ENCODE measurements at places on chromosomes 1 and 21.

- DNase-seq = peak; percentile 22
These were observed 362.3 kb upstream of the VAMP3 start for GRCh38 chr1:7408771-7409150.

DNA sequence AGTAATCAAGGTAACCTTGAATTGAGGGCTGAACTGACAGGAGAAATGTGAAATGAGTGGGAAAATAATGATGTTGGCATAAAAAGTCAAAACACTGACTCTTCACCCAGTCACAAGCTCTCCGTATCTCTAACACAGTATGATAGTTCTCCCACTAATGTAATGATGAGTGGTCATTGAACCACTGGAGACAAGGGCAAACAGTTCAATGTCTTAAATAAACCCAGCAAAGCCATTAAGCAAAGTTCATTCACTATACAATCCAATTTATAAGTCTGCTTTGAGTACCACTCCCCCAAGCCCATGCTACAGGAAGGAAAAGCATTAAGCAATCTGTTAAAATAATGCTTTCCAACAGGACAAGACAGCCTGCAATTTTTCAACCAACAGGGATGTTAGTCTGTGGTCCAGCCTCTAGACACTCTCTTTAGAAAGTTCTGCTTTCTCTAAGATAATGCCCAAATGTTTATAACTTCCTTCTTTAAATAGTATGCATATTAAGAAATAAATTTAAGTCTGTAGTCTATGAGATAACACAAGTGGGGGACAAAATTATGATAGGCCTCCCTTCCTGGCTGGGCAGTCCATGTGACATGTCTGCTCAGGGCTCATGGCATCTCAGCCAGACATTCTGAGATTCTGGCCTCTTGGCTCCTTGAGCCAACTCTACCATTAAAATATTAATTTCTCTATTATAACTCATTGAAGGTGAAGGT, 25.5 kb upstream of the DDAH1 start:
- no peak for DNase-seq

DNA sequence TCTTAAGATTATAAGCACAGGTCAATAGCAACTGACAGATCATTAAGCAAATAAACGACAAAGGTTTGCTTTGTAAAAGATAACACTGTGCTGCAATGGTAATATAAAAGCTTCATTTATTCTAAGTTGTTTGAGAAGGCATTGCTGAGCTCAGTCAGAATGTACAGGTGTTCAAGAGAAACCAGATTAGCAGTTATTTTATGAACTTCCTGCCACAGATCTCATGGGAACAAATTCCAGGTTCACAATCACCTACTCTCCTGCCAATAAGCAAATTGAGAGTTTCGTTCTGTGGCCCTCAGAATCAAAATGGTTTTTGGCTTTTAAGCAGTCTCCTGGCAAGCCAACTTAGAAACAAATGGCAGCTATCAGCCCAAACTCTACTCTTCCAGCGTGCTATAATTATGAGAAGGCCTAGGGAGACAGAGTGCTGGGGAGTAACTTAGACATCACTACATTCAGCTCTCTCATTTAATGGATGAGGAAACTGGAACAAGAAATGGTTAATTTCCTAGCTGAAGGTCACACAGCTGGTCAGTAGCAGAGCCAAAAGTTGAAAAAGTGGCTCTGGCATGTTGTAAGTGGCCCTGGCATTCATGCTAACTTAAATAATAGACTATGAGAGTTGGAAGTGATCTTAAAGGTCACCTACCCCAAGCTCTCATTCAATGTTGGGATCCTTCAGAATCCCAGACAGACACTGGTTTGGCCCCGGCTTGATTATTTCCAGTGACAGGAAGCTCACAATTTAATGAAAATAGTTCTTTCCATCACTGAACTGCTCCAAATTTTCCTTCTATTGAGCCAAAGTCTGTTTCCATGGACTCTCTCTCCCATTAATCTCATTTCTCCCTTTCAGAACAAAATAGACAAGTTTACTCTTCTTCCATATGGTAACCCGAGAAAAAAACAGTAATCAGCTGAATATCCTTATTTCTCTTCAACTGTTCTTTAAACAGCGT, 82.6 kb upstream of the EDEM3 start:
- DNase-seq = no peak

DNA sequence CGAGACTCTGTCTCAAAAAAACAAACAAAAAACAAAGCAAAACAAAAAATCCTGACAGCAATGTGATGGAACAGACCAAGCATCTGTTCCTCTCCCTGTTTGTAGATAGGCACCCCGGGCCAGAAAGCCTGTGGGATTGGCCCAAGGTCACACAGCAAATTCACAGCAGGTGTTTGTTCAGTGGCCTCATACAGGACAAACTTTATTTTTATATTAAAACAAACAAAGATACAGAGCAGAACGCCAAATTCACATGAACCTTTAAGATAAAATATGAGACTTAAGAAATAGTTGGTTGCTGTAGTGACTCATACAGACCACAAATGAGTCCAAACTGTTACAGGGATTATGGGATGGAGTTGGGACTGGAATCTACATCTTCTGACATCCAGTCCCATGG, 2.3 kb upstream of the CELA2A start:
- DNase-seq = no peak

GRCh38 chr1:244860078-244860477, 4.3 kb downstream of the HNRNPU start:
- no peak for DNase-seq

DNA sequence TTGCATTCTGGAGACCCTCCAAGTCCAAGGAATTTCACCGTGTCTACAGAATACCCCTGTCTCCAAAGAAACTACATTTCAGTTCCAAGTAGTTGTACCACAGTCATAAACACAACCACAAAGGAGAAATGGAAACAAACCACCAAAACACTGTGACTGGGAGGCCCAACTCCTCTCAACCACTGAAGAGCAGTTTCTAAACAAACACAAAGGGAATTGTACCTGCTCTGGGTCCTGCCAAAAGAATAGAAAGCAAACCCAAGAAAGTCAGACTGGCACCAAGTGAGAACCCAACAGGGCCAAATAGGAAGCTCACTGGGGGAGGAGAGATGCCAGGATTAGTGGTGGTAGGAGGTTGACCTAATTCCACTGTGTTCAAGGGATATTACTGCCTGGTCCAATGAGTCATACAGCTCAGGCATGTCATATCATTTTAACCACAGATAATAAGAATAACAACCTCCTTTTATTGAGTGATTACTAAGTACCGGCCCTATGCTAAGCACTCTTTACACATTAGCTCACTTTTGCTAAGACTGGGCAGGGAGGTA, 123.9 kb upstream of the PPP2R5A start:
- DNase-seq = no peak

All from sigmoid colon (tissue), 7 donors.